ENCODE measurements at places on chromosomes 4 and X.

DNA sequence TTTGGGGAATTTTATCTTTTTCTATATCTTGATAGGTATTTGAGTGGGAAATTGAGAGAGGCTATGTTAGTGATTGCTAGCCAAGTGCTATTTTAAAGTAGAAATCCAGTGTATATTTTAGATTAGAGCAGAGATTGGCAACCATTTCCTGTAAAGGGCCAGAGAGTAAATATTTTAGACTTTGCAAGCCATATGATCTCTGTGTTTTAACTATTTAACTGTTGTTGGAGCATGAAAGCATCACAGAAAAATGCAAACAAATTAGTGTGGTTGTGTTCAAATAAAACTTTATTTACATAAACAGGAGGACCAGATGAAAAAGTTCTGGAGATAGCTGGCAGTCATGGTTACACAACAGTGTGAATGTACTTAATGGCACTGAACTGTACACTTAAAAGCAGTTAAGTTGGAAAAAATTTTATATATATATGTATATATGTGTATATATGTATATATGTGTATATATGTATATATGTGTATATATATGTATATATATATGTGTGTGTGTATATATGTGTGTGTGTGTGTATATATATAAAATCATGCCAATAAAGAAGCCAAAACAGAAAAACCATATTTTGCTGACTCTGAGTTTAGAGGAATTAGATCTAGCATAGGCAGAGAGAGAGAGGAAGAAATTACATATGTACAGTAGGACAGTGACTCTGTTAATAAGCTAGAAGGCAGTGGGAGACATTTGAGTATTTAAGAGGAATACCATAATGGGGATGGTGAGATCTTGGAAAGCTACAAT lies 83.4 kb downstream of the TMEM164 start:
- no peak for DNase-seq

DNA sequence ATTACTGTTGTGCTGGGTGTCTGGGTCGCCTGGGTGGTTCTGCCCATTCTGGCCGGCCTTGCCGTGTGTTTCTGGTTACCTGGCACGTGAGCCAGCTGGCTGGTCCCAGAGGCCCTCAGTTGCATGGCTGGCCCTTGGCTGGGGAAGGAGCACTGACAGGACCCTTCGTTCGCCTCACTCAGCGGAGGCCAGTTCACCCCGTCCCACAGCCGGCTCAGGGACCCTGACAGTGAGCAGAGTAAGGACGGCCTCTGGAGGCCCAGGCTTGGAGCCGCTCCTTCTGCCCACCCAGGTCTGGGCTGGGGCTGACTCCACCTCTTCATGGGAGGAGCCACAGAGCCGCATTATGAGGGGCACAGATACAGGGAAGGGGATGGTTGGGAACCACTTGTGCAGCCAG lies 20.3 kb upstream of the HGFAC start:
- no peak for DNase-seq

- DNase-seq: no peak
Observed at GRCh38 chr4:37769391-37769989, 57.0 kb upstream of the PGM2 start.

DNA sequence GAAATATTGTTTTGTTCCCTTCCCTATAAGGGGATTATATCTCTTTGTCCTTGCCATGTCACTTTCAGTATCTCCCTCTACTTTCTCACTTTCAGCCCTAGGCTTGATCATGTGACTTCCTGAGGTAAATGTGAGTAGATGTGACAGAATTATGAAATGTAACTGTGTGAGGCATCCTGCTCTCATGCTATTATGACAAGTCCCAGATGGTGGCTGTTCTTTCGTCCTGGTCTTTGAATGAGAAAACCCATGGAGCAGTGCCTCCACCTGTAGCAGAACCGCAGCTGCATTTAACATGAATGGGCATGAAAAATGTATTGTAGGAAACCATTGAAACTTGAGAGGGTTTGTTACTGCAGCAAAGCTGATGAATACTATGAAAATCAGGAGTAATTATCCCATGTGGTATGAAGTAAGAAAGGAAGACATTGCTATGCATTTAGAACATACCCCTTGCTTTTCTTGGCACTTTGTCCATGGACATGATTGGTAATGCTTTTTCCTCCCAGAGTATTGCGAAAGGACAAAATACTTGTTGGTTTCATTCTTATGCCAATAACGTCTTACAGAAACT lies 202.2 kb upstream of the GPRIN3 start:
- peak; percentile 5 for DNase-seq

- no peak for DNase-seq
Observed at GRCh38 chrX:10582215-10582733, 38.1 kb downstream of the MID1 start.

DNA sequence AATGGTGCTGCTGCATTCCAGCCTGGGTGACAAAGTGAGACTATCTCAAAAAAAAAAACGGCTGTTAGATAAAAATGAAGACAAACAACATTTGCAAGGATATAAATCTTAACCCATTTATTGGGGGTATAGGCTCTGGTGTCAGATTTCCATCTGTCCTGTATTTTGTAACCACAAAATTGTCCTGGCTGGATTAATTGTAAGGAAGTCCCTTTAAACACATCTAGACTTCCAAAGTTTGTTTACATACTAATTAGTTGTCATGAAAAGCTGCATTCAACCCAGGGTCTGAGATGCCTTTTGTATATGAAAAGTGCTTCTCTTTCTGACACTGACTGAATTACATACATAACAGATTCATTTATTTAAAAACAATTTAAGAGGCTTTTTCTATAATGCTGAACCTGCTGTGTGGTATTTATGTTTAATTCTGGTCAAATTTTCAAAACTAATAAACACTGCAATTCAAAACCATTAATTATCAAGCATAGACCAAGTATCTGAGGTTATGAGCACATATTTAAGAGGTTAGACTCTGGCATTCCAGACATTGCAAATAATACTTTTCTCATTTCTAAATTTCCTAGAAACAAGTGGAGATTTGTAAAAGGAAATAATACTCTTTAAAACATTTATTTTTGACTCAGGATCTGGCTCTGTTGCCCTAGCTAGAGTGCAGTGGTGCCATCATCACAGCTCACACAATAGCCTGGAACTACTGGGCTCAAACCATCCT lies 17.5 kb upstream of the UGDH start:
- DNase-seq: no peak

DNA sequence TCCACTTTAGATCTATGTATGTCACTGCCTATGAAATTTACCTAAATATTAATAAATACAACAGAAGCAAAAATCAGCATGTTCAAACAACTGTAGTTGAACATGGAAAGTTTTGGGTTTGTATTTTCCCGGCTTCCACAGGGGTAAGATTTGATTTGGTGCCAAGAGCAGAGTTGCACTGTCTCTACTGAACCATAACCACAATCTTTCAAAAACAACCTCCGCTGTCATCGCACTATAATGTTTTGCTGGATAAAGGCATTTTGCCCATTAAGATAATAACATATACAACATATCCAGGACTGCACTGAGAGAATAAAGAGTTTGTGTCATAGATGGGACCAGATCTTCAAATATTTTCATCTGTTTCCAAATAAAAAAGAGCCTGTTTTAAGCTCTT lies 94.9 kb downstream of the TENM3 start:
- DNase-seq: no peak

DNA sequence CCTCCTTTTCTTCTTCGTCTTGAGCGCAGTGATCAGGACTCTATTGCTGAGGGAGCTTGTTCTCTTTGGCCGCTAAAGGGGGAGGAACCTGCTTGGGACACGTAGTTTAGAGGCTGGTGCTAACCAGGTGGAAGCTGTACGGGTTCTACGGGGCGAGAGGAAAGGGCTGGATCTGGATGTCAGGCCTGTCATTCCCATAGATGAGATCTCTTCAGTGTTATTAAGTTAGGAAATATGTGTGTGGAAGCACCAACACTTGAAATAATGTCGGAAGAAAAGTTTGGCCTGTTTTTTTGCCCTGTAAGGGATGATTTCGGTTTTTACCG lies 643 bp downstream of the SRP72 start:
- DNase-seq: no peak

- DNase-seq: no peak
Observed at GRCh38 chr4:101064541-101065180, 282.7 kb downstream of the PPP3CA start.

GRCh38 chrX:384861-385260 lies 1.8 kb downstream of the PPP2R3B start:
- DNase-seq: no peak

GRCh38 chrX:69257499-69258127 lies 92.4 kb upstream of the PJA1 start:
- no peak for DNase-seq

DNA sequence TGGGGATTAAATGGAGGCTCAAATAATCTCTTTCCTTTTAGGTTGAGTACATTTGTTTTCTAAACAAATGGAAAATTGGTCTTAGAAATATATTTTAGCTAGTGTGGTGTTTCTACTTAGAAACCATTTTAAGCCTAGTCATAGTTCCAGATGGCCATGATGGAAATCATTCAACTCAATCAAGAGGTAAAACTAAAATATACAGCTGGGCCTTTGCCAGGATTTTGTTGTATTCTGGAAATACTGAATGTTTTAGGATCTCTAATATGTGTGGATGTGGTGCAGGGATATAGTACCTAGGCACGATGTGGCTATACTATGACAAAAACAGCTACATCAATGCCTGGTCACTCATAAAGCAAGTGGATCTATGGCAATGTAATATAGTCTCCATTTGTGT lies 146.0 kb upstream of the BANK1 start:
- DNase-seq: no peak

GRCh38 chr4:43277003-43277402 lies 384.5 kb downstream of the GRXCR1 start:
- no peak for DNase-seq

DNA sequence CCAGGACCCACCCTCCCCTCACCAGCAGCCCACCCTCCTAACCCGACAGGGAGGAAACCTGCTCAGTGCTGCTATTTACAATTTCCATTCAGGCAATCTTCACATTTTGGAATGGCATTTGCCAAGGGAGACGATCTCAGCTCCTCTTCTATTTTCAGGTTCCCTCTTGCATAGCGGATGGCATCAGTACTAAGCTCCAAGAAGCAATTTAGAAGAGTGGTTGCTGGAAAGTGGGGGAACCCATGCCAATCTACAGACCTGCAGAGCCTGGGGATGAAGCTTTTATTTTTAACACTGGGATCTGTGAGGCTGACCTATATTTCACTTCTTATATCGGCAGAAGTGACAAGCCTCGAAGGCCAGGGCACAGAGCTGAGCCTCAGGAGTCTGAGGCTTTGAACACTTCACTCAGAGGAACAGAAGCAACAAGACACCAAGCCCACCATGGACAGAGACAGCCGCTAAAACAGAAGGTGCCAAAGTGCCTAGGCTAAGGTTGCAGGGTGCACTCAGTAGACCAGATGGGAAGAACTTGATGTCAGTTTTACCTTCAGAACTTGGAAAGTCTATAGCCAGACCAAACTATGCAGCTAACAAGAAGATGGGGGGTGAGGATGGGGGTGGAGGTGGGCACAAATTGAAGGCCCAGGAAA lies 44.0 kb downstream of the SCD5 start:
- no peak for DNase-seq

- no peak for DNase-seq
Observed at GRCh38 chr4:59068722-59069418, 1958.7 kb upstream of the IGFBP7 start.

DNA sequence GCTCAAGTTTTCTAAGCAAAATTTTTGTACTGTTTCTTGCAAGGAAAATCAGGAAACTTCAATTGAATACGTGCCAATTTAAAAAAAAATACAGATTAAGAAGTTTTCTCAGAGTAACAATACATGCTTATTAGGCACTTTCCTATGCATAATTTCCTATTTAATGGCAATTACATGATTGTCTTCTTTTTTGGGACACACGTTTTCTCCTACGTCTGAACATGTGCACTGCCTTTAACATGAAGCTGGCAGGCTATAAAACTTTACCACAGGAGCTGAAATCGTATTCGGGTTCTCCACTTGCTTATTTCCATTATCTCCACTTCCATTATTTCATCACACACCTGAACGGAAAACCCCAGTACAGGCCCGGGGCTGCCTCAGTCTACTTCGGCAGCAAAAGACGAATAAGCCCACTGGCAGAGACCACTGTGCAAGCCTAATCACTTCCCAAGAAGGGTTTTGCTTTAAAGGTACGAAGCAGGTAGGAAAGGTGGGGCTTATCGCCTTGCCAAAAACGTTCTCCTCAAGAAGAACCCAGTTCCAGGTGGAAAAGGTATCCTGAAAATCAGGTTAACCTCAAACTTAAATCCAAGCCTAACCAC lies 575 bp downstream of the RCHY1 start:
- DNase-seq: no peak

- DNase-seq: no peak
Observed at GRCh38 chr4:78149751-78150542, 92.8 kb downstream of the FRAS1 start.

DNA sequence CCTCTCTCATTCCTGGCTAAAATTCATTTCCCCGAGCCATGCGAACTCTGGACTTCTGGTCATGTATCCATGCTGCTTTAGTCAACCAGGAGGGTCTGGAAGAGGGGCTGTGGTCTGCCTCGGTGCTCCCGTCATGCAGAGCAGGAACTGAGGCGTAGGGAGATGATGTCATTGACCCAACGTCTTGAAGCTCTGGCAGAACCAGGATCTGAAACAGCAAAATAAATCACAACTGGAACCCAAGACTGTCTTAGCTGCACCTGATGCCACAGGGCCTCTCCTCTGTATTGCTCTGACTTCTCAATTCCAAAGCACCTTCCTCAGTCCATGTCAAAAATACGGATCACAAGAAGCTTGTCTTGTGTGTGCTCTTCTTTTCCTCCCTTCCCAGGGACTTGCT lies 131.0 kb upstream of the LDB2 start:
- no peak for DNase-seq

DNA sequence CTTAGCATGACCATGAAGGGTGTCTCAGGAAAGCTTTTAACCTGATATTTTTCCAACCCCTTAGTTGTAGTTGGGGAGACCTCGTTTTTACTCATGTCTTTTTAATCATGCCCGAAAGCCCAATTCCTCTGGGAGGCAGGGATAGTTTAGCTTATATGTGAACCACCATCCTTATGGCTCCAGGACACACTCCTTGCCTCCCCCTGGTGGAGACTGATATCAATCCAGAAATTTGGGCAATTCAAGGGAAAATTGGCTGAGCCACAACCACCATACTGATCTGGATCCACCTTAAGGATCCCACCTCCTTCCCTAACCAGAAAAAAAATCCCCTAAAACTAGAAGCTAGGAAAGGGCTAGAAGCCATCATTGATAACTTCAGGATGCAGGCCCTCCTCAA lies 13.4 kb upstream of the COL25A1 start:
- no peak for DNase-seq

- DNase-seq: no peak
Observed at GRCh38 chrX:138240266-138240665, 471.3 kb downstream of the FGF13 start.

GRCh38 chrX:34918856-34919255 lies 23.7 kb upstream of the FAM47B start:
- no peak for DNase-seq

Data from stimulated activated CD4-positive, alpha-beta T cell treated with anti-CD3 and anti-CD28 coated beads, Interleukin-12 subunit alpha, Interleukin-12 subunit beta, amount 100 ng/mL, for 48 hours (primary cell).